ENCODE measurements at places on chromosomes 3 and 15. TPM values are rescaled to one million over a fixed set of nuclear protein-coding genes. Genes with fewer than 3 reads are reported as not detected.

Gene KNL1
- 2.0 TPM for total RNA-seq

Gene GNAT1
- total RNA-seq, result not detected

Gene GP9
- not detected for total RNA-seq

Gene CDV3
- 174 TPM for total RNA-seq

Gene GOLGA8R
- 2.9 TPM for total RNA-seq

Gene HESX1
- total RNA-seq, result 0.17 TPM

Gene CCR8
- total RNA-seq, result not detected

Gene BMF
- 3.8 TPM for total RNA-seq

Gene COL6A6
- 0.23 TPM for total RNA-seq

Gene NCEH1
- 22.0 TPM for total RNA-seq

Gene SLC28A2
- not detected for total RNA-seq

Gene WDR5B
- total RNA-seq, result 7.4 TPM

Gene SENP7
- 7.6 TPM for total RNA-seq

Gene PLCH1
- total RNA-seq, result 0.03 TPM

Gene PAQR5
- 0.03 TPM for total RNA-seq

Gene CCR9
- total RNA-seq, result not detected

Gene MKRN2OS
- total RNA-seq, result not detected

Gene KNSTRN
- total RNA-seq, result 14.0 TPM

Gene SIDT1
- total RNA-seq, result 0.20 TPM

Gene FMN1
- total RNA-seq, result 2.5 TPM

Gene MYO9A
- total RNA-seq, result 38.1 TPM

Measured in smooth muscle cell of the pulmonary artery (primary cell).